Muscle of back (tissue), 13 donors: ENCODE measurements at places on chromosomes 4 and X. TPM values are rescaled to one million over a fixed set of nuclear protein-coding genes. Genes with fewer than 3 reads are reported as not detected.
A peak's percentile ranks its signal among the peaks of the same experiment; 100 is the strongest.

DNA sequence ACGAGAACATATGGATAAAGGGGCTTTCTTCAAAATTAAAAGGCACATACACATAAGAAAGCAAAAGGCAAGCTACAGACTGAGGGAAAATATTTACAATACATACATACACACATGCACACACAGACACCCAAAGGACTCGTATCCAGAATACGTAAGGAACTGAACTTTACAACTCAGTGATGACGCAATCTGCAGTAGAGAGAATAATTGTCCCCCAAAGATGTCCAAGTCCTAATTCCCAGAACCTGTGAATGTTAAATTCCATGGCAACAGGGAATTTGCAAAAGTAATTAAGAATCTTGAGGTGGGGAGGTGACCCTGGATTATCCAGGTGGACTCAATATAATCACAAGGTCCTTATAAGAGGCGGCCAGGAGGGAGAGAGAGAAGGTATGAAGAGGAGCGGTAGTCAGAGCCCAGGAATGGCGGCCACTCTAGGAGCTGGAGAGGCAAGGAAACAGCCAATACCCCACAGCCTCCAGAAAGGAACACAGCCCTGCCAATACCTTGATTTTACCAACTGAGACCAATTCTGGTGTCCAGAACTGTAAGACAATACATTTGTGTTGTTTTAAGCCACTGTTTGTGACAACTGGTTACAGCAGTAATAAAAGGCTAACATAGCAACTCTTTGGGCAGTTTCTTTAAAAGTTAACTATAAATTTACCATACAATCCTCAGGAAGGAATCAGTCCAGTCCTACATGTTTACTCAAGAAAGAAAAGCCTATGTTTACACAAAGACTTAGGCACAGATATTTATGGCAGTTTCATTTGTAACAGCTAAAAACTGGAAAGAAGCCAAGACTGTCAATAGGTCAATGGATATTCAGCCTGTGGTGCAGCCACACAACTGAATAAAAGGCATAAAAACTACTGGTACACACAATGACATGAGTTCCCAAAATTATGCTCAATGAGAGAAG lies 27.3 kb upstream of the STS start:
- no peak for DNase-seq

DNA sequence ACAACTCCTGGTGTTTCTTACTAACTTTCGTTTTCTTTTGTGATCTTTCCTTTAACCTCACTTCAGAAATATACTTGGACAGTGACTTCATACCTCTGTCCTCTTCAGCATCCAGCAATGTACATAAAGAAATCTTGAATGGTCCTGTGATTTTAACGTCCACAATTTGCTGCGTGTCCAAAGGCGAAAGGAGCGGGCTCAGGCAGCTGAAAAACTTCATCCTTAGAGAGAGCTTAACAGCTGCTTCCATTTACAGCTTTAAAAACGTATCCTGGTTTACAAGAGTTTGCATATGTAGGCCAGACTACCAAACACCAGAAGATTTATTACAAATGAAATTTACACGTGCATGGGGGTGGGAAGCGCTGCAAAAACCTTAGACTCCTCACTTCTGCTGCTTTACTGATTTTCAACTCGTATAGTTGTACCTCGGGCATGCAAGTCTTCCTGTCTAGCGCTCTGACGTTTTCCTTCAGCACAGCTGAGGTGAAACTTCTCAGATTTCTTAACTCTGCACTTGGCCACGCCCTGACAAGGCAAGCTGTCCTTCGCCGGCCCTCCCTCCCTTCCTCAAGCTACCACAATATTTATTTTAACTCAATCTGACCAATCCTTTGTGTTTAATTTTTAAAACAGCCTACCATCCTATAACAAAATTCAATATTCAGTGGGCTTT lies 406.4 kb downstream of the FAM47A start:
- peak; percentile 81 for DNase-seq

PLP1 gene
- polyA plus RNA-seq = 86.0 TPM

EXOC1L gene
- polyA plus RNA-seq = not detected

DNASE1L1 gene
- 33.6 TPM for polyA plus RNA-seq

JADE1 gene
- polyA plus RNA-seq = 27.2 TPM
